ENCODE measurements at places on chromosomes 3 and 15.

DNA sequence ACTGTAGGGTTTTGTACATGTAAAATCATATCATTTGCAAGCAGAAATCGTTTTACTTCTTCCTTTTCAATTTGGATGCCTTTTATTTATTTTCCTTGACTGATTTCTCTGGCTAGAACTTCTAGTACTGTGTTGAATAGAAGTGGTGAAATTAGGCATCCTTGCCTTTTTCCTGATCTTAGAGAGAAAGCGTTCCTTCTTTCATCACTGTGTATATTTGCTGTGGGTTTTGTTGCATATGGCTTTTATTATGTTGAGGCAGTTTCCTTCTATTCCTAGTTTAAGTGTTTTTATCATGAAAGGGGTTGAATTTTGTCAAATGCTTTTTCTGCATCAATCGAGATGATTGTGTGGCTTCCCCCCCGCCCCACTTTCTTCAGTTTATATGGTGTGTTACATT is 140.9 kb downstream of the ATG7 start:
- DNase-seq: no peak

- DNase-seq: no peak
Measured at GRCh38 chr15:96807361-96807760, 476.9 kb downstream of the NR2F2 start.

DNA sequence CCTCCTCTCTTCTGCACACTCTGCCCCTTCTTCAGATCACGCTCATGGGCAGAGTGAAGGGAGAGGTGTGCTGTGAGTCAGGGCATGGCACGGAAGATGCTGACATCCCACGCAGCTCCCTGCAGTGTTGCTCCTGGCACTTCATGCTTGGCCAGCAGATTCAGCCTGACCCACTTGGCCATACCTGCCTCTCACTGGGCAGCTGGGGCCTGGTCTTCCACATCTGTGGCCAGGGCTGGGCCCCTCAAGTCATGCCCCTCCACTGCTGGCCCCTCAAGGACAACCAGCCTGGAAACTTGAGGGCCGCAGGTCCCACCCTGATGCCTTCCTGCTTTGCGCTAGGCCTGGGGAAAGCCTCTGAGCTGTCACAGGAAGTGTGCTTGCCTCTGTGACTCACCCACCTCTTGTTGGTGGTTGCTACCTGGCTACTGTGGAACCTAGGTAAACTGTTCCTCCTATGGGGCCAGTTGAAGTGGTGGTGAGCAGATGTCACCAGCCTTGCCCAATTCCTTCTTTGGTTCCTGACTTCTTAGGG is 48.7 kb downstream of the BSN start:
- DNase-seq: no peak

GRCh38 chr3:171748064-171748924 is 62.0 kb downstream of the PLD1 start:
- DNase-seq: peak; percentile 97

DNA sequence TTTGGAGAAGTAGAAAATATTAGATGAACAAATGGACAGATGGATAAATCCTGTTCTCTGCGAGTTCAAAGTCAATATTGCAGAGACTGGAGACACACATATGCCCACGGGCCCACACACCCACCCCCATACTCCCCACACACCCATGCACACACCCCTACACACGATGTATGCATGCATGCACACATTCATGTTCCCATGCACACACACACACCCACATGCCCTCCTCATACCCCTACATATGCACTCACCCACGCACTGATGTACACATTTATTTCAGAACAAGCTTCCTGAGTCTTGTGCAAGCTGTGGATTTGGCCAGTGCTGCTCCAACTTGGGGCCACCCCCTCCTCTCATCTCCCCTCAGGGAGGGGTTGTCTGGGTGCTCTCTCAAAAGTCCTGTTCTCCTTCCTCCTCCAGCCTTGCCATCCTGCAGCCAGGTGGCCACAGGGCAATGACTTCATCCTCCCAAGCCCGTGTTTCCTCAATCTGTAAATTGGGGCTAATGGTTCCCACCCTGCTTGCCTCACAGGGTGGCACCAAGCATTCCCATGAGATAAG is 16.4 kb downstream of the MAPKAPK3 start:
- DNase-seq: no peak

DNA sequence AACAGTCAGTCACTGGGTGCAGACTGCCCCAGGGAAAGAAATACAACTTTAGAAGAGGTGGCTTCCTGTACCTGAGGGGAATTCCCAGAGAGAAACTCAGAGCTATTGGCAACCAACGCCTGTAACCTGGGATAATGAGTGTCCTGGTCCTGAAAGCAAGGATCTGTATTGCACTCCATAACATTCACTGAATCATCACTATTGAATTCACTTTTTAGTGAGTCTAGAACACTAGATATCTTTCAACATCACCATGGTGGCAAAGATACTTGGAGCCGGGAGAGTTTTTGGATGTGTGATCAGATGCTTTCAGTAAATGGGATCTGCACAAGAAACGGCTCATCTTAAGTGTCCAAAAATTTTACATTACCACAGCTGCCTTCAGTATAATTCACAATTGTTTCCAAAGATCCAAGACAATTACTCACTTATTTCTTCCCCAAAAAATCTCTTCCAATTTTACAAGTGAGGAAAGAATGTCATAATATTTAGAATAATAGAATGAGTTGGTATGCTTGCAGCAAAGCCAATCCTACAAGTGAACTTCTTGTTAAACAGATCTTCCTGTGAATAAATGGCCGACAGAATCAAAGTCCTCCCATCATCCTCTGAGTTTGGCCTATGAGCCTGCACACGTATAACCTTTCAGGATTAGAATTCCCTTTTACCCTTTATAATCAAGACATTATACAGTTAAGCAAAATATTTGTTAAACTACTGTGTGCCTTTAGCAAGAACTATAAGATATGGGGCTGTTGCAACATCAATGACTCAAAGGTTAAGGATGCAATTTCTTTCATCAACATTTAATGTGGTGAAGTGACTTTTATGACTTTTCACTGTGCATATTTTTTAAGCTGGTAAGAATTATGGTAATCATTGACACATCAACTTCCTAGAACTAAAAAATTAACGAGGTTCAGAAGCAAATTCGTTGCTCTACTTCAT is 243.3 kb upstream of the COL8A1 start:
- peak; percentile 91 for DNase-seq

DNA sequence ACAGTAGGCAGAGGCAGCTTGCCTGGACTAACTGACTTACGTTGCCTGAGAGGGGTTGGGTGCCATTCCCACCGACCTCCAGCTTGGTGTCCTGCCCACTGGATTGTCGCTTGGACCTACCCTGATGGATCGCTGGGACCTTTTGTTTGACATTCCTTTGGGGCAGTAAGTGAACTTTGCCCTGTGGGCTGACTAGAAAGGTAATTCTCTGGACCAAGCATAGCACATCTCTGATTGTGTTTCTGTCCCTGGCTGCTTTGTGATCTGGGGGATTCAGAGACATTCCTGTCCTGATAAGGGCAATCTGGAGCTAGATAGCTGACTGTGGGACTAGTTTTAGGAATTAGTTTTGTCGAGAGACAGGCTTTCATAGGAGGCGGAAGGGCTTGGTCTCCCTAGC is 19.5 kb upstream of the IFT57 start:
- no peak for DNase-seq

DNA sequence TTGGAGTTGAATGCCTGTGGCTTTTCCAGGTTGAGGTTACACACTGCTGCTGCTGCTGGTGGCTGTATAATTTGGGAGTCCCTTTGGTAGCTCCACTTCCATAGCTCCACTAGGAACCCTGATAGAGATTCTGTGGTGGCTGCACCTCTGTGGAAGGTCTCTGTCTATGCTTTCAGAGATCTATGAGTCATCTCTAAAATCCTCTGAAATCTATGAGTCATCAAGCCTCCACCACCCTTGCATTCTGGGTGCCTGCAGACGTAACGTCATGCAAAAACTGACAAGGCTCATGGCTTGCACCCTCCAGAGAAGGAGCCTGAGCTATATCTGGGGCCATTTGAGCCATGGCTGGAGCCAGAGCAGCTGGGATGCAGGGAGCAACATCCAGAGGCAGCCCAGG is 1037.0 kb upstream of the CFAP20DC start:
- DNase-seq: no peak

DNA sequence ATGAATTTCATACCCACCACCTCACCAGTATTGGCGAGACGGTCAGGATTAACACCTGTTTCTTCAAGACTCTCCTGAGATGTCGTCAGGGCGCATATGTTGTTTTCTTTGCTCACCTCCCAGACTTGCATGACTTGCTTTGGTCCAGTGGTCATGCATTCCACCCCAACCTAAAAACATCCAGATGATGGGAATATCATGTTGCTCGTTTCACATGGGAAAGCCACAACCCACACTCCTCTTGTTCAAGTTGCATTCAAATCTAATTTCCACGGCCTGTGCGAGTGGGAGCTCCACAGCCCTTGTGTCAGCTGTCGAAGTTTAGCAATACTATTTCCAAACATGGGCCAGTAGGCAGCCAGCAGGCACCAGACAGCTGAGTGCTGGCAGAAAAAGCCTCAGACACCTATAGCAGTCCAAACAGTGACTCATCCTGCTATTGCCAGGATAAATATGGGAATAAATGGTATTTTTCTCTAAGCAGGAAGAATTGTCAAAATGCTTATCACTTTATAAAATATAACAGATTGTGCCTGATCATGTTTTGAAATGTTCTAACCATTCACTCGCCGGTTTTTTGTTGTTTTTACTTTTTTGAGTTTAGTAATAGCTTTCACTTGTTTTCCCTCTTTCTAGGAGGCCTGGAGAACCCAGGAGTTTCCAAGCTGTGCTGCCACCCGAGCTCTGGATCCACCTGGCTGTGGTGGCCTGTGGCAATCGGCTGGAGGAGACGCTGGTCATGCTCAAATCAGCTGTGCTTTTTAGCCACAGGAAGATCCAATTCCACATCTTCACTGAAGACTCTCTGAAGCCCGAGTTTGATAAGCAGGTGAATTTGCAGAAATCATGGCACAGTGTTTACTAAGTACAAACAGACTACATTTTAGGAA is 20.1 kb downstream of the GXYLT2 start:
- peak; percentile 98 for DNase-seq

- peak; percentile 91 for DNase-seq
Measured at GRCh38 chr3:72082186-72082715, 297.3 kb upstream of the PROK2 start.

DNA sequence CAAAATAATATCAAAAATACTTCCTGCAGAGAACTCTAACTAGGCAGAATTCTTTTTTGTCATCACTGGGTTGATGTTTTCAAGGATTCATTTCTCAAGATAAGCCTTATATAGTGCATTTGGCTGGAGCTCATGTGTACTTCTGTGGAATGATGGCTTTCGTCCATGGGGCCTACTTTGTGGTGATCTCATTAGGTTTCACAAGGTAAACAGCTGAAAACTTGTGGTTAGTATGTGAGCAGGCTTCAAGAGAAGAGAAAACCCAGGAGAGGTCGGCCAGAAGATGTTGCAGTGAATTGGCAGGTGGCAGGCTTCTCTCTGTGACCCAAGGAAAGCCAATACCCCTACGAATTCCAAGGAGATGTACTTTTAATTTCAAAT is 121.4 kb upstream of the PHLDB2 start:
- DNase-seq: peak; percentile 99

- DNase-seq: no peak
Measured at GRCh38 chr15:85661859-85662258, 132.9 kb downstream of the KLHL25 start.

- DNase-seq: no peak
Measured at GRCh38 chr3:128192131-128192530, 38.9 kb downstream of the EEFSEC start.

- no peak for DNase-seq
Measured at GRCh38 chr3:152019508-152019907, 146.1 kb downstream of the SUCNR1 start.

DNA sequence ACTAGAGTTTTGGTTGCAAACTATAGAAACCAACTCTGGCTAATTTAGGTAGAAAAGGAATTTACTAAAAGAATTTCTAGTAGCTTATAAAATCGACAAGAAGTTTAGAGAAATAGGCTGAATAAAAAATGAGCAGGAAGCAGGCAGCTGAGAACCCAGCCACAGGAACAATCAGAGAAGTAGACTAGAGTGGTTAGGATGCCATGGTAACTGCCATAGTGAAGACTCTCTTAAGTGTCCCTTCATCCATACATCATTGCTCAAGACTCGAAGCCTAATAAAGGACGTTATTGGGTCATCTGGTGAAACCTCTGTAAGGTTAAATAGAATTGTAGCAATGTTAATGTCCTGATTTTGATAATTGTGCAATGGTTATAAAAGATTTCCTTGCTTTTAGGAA is 13.8 kb downstream of the AVEN start:
- no peak for DNase-seq

DNA sequence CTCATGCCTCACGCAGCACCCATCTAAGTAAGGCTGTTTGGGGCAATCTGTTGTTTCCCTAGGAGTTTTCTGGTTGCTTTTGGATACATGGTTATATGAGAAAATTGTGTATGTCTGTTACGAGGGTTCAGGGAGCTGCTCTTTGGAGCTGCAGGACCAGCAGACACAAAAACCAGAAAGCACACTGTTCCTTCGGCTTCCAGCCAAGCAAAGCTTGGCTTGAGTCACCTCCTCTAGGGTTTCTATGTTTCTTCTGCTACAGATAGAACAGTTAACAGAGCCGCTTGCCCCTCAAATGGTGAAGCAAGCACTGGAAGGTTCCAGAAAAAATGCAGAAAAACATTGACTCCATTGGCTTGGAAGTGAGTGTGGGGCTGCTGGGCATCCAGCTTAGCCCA is 49.2 kb upstream of the CTDSPL start:
- DNase-seq: peak; percentile 65

DNA sequence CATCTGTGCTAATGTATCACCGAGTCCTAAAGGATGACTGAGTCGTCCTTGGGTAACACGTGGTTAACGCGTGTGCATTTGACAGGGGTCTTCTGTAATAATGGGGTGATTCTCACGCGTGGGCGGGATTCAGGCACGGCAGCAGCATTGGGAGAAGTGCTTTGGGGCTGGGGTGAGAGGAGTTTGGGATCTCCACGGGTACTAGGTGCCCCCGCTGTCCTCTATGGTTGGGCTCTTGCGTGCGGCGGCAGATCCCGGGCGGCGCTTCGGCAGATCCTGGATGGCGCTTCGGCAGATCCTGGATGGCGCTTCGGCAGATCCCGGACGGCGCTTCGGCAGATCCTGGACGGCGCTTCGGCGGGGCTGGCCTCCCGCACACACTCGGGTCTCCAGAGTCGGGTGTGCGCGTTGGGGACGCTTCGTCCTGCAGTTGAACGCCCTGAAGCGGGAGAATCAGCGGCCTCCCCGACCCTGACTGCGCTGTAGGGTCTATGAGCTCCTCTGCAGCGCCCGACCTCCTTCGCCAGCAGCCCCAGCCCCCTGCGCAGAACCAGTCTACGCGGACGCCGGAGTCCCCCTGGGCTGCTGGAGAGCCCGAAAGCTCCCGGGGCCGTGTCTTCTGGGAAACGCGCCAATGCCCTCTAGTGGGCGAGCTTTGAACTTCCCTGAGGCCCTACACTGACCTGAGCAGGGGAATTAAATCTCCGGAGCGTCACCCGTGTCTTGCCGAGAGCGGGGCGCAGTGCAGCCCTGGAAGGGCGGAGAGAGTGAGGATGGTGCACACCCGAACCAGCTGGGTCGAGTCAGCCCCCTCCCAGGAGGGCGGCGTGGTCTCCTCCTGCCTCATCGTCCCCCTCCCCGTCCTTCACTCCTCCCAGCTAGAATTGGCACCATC is 48.1 kb upstream of the EPHB3 start:
- DNase-seq: peak; percentile 79
